ENCODE measurements at places on chromosomes 3 and 15.

GRCh38 chr3:4956099-4956498 is 23.1 kb upstream of the BHLHE40 start:
- DNase-seq, result no peak

GRCh38 chr3:183513046-183513706 is 42.3 kb downstream of the KLHL6 start:
- DNase-seq, result no peak

DNA sequence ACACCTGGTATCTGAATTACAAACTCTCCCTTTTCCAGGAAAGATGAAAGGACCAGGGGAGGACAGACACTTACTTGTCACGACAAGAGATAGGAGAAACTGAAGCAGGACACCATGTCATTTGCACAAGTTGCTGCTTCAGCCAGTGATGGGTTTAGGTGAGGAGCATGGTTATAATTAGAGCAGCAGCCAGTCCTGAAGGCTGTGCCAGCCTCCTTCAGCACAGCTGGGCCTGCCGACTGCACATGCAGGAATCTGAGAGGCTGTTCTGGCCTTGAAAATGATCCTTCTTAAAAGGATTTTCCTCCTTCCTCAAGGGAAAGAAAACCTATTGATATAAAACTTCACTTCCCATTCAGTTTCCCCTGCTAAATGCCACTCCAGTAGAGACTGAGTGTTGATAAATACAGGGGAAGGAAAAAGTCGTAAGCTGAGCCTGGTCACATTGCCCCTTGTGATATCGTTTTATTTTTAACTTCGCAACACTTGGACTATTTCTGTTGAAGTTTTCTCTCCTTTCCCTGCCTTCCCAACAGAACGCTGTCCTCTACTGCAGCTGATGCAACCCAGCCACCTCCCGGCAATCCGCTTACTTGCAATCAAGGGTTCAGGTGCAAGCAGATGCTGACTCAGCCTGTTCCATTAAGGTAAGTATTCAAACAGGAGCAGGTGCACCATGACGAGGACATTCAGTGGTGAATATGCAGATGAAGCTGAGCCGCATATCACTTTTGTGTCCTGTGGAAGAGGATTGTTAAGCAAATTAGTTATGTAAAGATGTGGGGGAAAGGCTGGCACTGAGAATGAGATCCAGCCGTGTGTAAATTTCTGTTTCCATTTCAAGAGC is at the start of gene FBXO40:
TSS of gene FBXO40 (plus strand) at position 524 of the 847 bp plus-strand sequence. CDS start 27,197 bp downstream, outside the sequence.
- DNase-seq, result no peak

DNA sequence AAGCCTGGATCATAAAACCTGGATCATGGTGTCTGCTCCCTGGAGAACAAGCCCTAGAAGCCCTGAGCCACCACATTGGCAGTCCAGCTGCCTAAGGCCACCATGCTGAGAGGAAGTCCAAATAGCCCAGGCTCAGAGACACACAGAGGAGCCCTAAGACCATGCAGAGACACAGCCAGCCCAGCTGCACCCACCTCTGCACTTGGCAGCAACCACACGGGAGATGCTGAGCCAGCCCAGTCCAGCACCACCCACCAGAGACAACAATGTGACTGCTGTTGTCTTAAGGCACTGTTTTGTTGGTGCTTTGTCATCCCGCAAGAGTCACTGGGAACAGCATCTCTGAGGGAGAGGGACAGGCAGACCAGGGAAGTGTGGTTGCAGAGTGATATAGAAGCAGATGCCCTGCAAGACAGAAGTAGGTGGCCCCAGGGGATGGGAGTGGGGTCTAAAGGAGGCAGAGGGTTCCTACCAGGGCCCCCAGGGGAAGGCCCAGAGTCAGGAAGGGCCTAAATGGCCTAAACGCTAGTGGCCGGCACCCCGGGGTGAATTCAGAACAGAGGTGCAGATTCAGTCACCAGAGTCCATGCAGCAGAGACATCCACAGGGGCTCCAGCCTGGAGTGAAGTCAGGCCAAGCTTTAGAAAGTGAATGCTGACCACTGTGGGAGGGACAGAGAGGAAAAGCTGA is 105.4 kb upstream of the PRR20G start:
- DNase-seq, result no peak

- peak; percentile 27 for DNase-seq
Observed at GRCh38 chr15:31361764-31362515, 35.3 kb downstream of the KLF13 start.

GRCh38 chr15:89457086-89457485 is 39.3 kb downstream of the RHCG start:
- no peak for DNase-seq

DNA sequence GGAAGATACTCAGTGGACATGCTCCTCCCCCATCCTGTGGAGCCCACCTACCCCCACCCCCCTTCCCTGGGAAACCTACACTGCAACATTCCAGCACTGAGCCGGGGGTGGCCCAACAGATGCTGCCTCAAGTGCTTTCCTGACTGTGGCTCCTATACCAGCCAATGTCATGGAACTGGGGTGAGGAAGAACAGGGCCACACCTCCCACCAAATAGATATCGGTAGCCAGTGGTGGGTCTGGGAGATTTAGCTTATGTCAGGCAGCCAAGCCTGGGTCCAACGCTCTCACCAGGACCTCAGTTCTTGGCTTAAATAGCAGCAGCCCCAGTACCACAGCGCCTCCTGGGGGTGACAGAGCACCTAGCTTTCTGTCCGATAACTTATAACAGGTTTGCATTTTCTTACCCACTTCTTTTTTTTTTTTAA is 30.3 kb downstream of the CDC25A start:
- peak; percentile 87 for DNase-seq

DNA sequence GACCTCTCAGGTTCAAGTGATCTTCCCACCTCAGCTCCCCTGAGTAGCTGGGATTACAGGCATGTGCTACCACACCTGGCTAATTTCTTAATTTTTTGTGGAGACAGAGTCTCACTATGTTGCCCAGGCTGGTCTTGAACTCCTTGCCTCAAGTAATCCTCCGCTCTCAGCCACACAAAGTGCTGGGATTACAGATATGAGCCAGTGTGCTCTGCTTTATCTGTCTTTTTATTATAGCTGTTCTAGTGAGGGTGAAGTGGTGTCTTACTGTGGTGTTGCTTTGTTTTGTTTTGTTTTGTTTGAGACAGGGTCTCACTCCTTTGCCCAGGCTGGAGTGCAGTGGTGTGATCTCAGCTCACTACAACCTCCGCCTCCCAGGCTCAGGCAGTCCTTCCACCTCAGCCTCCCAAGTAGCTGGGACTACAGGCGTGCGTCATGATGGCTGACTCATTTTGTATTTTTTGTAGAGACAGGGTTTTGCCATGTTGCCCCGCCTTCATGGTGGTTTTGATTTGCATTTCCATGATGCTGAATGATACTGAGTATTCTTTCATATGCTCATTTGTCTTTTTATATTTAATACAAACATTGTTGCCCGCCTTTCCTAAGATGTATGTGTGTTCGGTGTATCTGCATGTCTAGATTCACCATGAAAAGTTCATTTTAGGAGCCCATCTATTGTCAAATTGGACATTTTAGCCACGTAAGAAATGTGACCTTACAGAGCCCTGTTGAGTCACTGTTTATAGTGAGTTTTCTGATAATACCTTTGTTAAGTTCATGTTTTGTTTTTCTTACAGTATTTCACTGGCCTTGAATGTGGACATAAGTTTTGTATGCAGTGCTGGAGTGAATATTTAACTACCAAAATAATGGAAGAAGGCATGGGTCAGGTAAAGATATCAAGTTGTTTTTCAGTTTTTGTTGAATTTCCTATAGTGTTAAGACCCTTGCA is 80.6 kb downstream of the ARIH1 start:
- DNase-seq, result no peak

- DNase-seq, result no peak
Observed at GRCh38 chr3:115943579-115943978, 320.3 kb downstream of the GAP43 start.

GRCh38 chr3:149609595-149609994 is 48.2 kb downstream of the WWTR1 start:
- no peak for DNase-seq

- peak; percentile 91 for DNase-seq
Observed at GRCh38 chr15:101014921-101015841, 96.0 kb downstream of the LRRK1 start.

DNA sequence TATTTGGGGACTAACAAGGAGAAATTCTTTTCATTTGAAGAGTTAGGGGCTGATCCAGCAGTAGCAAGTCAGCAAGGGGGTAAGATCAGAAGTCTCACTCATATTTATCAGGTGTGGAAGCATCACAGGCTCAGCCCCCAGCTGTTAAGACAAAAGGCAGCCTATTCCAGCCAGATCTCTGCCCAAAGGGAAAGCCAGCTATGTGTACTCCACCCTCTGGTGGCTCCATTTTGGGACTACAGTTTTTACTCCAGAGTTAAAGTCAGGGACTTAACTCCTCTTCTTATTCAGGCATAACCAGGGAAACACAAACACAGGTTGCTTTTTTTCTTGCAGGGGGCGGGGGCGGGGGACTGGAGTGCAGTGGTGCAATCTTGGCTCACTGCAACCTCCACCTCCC is 19.2 kb downstream of the UBP1 start:
- DNase-seq, result no peak

GRCh38 chr15:76172782-76173181 is 113.0 kb downstream of the TMEM266 start:
- DNase-seq, result no peak

GRCh38 chr3:37859908-37860199 is 1.8 kb upstream of the CTDSPL start:
- DNase-seq, result no peak

- no peak for DNase-seq
Observed at GRCh38 chr3:15498431-15499214, 22.9 kb downstream of the COLQ start.

GRCh38 chr15:72098040-72098439 is 19.9 kb downstream of the MYO9A start:
- DNase-seq, result no peak

- DNase-seq, result peak; percentile 12
Observed at GRCh38 chr15:90114451-90114901, 12.2 kb upstream of the IDH2 start.

DNA sequence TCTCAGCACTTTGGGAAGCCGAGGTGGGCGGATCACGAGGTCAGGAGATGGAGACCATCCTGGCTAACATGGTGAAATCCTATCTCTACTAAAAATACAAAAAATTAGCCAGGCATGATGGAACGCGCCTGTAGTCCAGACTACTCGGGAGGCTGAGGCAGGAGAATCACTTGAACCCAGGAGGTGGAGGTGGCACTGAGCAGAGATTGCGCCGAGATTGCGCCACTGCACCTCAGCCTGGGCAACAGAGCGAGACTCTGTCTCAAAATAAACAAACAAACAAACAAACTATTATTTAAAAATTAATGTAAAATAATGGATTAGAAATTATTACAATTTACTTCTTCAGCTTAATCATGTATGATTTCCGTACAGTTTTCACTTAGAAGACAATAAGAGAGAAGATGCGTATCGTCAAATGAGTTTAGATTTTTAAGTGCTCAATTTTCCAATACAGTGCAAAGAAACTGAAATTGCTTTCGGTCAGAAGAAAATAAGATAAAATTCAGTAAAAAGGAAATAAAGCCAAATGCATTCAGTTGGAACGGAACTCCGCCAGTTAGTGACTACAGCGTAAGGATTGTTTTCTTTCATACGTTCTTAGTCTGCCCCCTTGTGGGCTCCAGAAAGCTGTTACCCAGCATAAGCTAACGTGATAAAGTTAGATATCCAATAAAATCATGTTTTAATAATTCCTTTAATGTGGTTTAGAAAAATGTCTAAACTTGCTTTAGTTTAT is 24.8 kb downstream of the AADAC start:
- DNase-seq, result no peak

DNA sequence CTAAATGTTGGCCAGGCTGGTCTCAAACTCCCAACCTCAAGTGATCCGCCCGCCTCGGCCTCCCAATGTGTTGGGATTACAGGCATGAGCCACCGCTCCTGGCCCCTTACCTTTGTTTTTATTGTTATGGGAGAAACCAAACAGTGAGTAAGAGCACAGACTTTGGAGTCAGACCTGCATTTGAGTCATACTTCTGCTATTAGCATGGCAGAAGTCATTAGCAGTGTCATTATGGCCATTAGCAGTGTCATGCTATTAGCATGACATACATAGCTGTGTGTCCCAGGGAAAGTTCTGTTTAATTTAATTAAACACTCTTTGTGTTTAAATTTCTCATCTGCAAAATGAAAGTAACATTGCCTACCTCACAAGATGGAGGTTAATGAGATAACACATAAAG is 54.8 kb downstream of the SQOR start:
- no peak for DNase-seq

DNA sequence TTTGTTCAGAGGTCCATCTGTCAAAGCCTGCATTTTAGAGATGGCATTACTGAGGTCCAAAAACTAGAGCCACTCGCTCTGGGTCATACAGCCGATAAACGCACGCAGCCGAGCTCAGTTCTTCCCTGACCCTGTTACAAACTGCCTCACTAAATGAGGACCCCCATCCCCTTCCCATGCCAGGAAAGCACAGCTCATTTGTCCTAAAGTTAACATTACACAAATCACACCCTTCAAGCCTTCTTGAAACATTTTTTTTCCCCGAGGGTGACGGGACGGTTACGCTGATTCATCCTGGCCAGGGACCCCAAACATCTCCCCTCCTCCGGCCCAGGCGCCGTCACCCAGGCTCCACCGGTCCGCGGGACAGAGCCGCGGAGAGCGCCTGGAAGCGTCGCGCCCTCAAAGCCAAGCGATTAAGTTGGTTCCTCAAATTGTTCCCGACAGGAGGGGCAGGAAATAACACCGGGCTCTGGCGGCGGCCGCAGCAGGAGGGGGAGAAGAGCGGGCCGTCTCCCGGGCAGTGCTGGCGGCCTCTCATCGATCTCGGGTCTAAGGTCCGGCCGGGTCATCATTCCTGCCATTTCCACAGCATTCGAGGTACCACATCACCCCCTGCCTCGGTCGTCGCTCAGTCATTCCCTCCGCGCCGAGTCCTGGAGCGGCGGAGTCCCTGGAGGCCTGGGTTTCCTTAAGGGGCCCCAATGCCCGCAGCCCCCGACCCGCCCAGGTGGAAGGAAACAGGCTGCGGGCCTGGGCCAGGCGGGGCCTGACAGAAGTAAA is 619 bp upstream of the CMTM8 start:
- DNase-seq, result peak; percentile 64

Measured in aorta (tissue), 5 donors.